LHCN-M2 (cell line): ENCODE measurements at places on chromosomes 3 and 15. TPM values are rescaled to one million over a fixed set of nuclear protein-coding genes. Genes with fewer than 3 reads are reported as not detected.

GRCh38 chr3:158419820-158420653, 151.0 kb upstream of the MLF1 start:
- no peak for DNase-seq

DNA sequence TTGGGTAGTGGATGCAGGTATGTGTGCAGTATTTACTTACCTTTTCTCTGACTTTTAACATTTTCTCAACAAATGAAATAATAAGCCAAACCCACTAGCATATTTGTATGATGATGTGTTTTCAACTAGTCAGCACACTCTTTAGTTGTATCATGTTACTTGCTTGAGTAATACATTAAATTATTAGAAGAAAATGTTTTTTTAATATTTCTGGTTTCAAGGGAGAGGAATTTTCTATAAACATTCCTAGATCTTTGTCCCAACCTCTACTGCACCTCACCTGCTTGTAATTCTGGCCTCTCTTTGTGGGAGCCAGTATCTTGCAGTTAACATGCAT, 161.8 kb upstream of the CBLB start:
- DNase-seq = peak; percentile 58

DNA sequence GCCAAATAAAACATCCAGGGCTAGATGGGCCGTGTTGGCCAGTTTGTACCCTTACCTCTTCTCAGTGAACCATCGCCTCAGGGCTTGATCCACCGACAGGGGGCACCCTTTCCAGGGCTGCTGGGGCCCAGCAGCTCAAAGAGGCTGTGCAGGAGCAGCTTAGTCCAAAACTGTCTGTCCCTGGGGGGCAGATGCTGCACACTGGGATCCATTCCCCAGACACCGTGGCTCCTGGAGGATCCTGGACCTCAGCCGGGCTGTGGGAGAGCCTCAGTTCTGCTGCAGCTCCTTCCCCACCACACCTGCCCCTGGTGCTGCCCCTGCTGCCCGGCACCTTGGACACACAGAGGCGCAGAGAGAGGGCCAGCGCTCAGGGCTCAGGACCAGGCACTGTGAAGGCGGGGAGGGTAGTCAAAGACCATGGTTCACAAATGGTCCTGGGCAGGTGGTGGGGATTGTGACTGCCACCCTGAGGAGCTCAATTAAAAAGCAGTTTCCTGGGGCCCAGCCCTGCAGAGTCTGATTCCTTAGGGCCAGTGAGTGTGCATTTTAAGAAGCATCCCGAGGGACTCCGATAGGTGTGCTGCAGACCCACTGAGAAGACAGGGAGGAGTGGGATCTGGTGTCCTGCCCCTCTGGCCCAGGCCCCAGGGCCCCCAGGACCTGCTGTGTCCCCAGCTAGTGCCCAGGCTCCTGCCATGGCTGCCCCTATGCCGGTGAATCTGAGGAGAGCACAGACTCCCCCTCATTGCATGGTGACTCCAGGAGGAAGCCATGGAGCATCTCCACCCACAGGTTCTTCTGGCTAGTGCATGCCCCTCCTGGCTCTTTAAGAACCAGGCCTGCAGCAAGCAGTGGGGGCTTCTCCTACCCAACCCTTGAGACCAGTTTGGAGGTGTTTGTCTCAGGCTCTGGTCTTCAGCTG, 86.5 kb upstream of the PRR20G start:
- peak; percentile 2 for DNase-seq

Gene SEMA3G
- not detected in 2 replicates for total RNA-seq

DNA sequence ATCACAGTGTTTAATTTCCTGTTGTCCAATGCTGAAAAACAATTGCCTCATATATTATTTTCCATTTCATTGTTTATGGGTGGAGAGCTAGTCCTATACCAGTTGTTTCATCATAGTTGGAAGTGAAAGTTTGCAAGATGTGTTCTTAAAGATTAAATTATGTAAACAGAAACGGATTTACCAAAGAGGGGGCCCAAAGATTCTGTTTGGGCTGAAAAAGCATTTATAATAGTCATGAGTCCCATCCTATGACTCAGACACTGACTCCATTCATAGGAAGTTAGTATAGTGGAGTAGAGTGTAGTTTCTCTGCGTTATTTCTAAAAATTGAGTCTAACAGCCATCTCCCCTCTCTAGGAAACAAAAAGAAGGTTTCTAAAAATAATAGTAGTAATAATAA, 24.3 kb downstream of the NFKBIZ start:
- peak; percentile 61 for DNase-seq

Gene LIPC
- 0.40 and 1.3 TPM in 2 replicates for total RNA-seq

- DNase-seq = peak; percentile 47
These were observed 12.4 kb downstream of the PIF1 start for GRCh38 chr15:64813075-64813474.
